T-helper 2 cell (primary cell): ENCODE measurements at places on chromosomes 11 and 22.

DNA sequence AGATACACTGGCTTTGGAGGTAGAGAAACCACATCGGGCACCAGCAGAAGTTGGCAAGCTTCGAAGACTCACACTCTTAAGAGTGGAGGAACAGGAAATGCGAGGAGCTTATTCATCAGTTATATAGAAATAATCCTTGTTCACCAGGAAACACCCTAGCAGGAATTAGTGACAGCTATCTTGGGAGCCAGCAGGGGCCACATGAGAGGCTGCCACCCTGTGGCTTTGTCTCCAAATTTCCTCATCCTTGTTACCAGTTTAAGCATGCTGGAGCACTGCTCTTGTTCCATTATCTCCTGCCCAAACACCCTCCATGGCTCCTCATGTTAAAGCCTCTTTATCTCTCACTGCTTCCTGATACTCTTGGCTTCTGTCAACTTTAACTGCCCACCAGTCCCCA, 131.0 kb downstream of the PLEKHA7 start:
- DNase-seq = no peak

DNA sequence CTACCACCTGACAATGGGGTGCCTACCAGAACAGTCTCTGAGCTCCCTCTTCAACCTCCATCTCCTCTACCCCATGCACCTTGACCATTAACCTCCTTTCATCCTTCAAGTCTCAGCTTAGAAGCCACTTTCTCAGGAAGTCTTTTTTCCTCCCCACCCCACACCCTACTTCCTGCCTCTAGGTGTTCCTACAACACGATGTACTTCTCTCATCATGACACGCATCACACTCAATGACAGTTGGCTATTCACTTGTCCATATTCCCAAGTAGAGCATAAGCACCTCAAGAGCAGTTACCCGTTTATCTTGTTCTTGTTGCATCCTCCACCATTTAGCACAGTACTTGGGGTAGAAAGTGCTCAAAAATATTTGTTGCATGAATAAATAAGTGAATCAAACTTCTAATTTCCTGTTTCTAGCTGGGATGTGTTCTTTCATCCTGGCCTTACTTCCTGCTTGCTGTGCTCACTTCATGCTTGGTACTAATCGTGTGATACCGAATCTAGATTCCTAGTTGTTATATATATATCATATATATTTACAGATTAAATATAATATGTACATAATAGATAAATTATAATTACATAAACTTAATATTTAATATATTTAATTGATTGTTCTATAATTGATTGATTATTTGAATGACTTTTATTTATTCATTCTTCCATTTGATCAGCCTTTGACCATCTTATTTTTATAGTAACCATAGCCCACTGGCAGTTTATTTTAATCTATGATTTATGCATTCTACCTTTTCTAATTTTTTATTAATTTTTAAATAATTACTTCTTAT, 177.5 kb upstream of the TMEM45B start:
- no peak for DNase-seq

DNA sequence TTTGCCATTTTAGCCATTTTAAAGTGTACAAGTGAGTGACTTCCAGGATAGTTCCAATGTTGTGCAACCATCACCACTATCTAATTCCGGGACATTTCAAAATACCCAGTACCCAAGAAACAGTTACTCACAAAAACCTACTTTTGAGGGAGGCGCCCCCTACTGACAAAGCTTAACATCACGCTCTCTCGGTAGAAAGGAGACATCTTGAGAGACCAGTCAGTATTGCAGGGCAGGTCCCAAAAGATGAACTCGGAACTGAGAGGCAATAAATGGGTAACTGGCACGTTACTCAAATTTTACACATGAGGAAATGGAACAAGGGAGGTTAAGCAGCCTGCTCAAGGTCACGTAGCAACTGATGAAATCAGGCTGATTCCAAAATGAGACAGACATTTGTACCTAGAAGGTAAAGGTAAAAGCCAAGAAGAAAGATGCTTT, 50.0 kb upstream of the POU2AF1 start:
- DNase-seq = no peak

- no peak for DNase-seq
Measured at GRCh38 chr11:123570939-123571580, 83.4 kb downstream of the SCN3B start.

GRCh38 chr22:49779853-49780697, 47.6 kb downstream of the BRD1 start:
- no peak for DNase-seq

GRCh38 chr11:75802913-75803820, 11.8 kb upstream of the UVRAG start:
- DNase-seq = peak; percentile 31
